ENCODE measurements at places on chromosomes 12 and 14. TPM values are rescaled to one million over a fixed set of nuclear protein-coding genes. Genes with fewer than 3 reads are reported as not detected.
A peak's percentile ranks its signal among the peaks of the same experiment; 100 is the strongest.

GRCh38 chr12:57844709-57845477 lies 1.6 kb downstream of the CTDSP2 start:
- peak; percentile 60 for DNase-seq

- DNase-seq, result no peak
Measured at GRCh38 chr12:89537389-89537788, 11.5 kb upstream of the POC1B start.

GRCh38 chr14:54784657-54785056 lies 118.0 kb downstream of the GCH1 start:
- DNase-seq, result peak; percentile 33

DNA sequence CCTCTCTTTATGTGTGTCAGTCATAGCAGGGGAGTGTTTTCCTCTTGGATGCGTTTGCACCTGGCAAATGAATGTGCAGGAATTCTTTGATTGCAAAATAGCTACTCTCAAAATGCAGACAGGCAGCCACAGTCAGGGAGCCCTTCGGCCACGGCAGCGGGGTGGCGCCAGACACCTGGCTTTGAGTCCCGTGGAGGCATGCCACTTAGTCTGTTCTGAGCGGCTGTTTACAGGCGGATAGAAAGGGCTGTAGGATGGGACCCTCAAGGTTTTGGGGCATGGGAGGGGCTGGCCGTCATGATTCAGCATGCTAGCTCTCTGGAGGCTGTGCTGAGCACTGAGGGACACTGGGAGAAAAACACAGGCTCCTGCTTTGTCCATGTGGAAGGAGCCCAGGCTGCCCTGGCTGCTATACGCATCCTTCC lies 117.1 kb downstream of the SLC25A47 start:
- peak; percentile 66 for DNase-seq

DNA sequence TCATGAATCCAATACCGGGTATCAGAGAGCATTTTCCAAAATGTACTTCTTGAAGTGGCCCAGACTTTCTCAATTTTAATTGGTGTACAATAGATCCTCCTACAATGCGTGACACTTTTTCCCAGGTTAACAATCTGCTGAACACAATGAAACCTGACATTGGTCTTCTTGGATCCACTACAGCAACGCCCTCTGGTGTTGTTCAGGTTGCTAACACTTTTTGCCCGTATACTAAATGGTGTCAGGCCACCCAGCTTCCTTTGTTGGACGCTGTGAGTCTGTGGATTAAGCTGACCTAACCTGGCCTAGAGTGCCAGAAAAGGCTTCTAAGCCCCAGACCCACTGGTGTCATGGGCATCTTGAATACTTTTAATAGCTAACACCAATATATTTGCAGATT lies 89.2 kb downstream of the KCNK10 start:
- peak; percentile 25 for DNase-seq

DNA sequence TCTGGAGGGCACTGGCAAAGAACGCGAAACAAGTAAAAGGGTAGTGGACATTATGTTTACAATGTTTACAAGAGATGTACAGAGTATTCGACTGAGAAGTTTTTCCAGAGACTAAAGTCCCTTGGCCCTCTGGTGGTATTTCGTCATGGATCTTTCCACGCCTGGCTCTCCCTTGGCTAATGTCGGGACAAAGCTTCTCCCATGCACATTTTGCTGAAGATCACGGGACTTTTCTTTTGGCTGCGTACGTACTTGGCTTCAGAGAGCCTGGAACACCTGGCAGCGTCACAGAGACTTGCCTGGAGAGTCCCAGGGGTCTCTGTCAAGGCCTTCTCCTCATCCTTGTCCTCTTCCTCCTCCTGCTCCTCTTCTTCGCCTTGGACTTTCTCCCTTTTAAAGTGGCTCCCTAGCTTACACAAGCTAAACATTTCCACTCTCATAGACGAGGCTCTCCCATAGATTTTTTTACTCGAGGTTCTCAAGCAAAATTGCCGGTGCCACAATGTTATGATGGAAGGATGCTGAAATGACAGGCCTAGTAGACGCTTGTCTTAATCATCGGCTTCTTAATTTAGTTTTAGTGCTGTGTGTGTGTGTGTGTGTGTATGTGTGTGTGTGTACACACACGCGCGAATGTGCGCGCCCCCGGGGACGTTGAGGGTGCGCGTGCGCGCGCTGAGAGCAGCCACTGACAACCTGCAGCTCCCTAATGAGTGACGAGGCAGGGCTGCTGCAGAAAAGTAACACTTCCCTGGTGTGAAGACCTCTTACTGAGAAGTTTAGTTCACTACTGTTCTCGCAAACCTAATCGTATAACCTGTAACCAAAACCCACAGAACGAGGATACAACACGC lies 4.9 kb upstream of the FOXG1 start:
- DNase-seq, result no peak

The CD163 gene
- polyA plus RNA-seq, result 0.03 TPM

GRCh38 chr14:59852350-59852749 lies 18.2 kb downstream of the RTN1 start:
- DNase-seq, result no peak

DNA sequence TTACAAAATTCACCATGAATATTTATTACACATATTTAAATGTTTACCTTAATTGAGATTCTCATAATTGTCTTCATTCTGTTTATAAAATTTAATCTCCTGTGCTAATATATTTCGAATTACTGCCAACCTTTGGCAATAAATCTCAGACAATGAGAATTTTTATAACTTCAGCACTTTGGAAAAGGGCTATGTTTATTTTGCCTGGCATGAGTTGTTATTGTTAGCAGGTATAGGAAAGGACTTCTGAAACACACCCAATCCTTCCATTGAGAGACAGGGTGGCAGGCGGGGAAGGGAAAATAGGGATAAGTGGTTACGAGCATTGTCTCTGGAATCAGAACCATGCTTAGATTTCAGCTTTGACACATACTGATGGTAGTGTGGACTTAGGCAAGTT lies 12.1 kb upstream of the MSRB3 start:
- DNase-seq, result no peak

Measured in SK-N-SH (cell line).